Muscle of back (tissue), 13 donors: ENCODE measurements at places on chromosomes 2 and 18.

DNA sequence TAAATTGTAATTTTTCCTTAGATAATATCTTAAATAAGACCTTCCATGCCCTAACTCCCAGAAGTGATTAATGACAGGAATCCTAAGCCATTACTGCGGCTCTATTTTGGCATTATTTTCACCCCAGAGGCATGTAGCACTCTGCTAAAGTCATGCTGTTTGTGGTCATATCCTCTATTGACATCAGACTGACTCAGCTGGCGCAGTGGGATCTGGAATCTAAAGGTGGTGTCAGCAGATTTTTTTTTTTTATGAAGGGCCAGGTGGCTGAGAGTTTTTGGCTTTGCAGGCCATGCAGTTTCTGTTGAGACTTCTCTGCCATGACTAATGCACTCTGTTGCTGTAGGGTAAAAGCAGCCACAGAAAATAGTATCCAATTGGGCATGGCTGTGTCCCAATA lies 64.1 kb upstream of the ACVR1C start:
- DNase-seq, result no peak

- no peak for DNase-seq
Observed at GRCh38 chr18:37430357-37431076, 135.1 kb downstream of the CELF4 start.

- no peak for DNase-seq
Observed at GRCh38 chr2:44843641-44844310, 97.7 kb upstream of the SIX3 start.

- no peak for DNase-seq
Observed at GRCh38 chr2:64106481-64106880, 37.7 kb downstream of the PELI1 start.

- DNase-seq, result no peak
Observed at GRCh38 chr2:188217264-188217663, 74.4 kb upstream of the GULP1 start.

DNA sequence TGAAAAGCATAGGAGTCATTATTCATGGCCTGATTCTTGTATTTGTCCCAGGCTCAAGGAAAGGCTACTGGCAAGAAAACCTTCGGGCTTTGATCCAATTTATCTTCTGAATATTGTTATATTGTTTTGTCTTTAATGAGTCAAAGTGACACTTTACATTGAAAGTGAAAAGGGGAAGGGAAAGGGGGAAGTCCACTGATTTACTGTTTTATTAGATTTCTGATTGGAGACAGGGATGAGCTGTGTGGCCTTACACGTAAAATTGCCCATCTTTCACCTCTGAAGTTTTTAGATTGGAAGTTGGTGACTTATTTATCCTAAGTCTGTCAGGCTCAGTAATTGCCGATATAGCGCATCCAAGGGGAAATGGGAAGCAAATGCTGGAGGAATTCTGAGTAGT lies 843.8 kb upstream of the LRRTM1 start:
- no peak for DNase-seq

- DNase-seq, result peak; percentile 85
Observed at GRCh38 chr2:120174963-120175581, 48.1 kb downstream of the TMEM185B start.

- DNase-seq, result no peak
Observed at GRCh38 chr2:190334479-190335224, 8.7 kb upstream of the INPP1 start.

DNA sequence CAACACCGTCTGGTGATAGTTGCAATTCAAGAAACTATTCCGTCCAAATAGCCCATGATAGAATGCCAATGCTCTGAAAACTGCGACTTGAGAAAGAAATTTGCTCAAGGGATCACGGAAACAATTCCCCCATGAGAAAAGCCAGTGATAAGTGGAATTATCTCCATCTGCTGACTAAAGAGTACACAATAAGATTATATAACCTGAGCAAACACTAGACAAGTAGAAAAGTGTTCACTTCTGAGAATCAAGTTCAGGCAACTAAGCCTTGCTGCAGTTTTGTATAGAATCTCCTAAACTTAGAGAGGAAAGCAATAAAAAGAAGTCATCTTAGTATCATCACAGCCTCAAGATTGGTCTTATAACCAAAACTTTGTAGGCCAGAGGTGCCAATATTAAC lies 336.3 kb upstream of the NRXN1 start:
- DNase-seq, result no peak

GRCh38 chr2:106095478-106096298 lies 98.4 kb downstream of the UXS1 start:
- no peak for DNase-seq

DNA sequence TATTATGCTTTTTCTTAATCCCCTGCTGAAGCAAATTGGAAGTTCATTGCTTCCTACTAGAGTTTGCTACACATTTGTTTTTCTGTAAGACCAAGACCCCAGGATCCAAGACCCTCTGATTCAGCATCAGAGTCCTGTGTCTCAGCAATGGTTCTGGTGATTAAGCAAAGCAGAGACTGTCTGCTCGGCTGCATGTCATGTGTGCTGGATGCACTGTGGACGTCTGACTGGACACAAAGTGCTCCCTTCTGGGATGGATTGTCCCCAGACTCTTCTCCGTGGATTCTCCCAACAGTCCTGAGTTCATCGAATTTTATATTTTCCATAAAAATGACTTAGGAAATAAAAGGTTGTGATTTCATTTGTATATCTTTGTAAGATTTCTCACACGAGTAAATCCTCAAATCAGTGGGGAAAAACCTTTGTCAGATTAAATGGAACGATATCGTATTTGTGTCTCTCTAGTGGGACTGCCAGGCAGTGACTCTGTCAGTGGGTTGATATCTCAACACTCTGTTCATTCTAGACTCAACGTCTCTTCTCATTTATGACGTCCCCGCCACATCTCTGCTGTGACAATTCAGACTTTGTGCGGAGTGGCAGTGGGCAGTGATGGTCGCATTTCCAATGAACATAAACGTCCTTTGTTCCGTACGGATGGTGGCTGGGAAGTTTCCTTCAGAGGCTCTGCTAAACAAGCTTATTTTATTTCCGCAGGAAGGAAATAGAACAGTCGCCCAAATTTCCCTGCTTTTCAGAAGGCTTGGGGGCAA lies 58.6 kb downstream of the NCAPH start:
- DNase-seq, result no peak

DNA sequence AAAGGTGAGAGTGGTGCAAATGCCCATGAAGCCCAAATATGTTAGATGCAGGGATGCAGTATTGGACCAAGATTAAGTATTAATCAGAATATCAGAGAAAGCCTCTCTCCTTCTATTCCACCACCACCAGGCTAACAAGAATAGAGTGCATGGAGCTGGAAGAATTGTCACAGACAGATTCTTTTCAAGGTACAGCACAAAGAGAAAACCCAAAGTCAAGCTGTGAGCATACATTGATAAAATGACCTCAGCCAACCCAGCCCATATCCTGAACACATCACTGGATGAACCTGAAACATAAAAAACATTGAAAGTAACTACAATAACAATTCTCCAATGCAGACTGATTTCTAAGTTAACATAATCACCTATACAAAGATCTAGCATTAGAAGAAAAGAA lies 445.7 kb upstream of the NETO1 start:
- no peak for DNase-seq

- no peak for DNase-seq
Observed at GRCh38 chr2:108365656-108366055, 12.1 kb upstream of the SULT1C4 start.

DNA sequence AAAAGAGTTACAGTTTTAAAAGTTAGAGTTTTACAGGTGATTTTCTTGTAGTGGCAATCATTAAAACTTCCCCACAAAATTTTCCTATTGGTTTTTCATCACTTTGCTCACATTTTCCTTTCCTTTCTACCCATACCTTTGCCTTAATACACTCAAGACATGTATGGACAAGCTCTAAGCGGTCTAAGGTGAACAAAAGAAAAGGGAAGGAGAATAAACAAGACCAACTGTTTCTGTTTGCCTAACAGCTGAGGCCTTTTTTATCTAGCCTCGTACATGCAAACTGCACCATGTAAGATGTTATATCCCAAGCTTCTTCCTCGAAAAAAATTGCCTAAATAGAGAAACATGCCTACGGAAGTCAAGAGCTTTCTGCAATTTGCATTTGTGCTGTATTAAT lies 33.9 kb upstream of the TBC1D8 start:
- no peak for DNase-seq

DNA sequence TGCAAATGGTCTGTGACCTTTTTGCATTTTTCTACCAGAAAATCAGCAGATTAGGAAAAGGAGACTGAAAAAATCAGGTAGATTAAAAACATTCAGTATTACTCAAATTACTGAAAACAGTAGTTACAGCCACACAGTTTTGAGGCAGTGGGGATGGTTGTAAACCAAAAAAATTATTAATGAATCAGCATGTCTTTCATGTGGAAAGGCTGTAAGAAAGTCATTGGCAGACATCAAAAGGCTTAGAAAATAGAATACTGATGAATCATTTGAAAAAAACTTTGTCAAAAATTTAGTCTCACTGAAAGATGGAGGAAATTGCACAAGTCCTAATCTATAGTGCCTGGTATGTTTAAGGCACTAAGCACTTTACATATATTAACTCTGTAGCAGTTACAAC lies 133.9 kb upstream of the GCFC2 start:
- no peak for DNase-seq

DNA sequence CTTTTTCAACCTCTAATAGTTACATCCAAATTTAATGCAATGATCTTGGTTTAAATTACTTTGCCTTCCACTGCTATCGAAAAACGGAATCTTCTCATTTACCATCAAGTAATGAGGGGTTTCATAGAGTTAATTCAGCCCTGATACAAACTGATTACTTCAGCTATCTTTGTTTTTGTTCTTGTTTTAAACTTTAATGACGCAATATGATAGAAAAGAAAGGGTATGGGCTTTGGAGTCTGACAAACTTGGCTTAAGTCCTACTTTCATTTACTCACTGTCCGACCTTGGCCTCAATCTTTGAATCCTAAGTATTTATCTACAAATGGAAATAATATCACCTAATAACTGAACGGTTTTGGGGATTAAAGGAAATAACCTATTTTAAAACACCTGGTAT lies 16.1 kb downstream of the ADAM17 start:
- peak; percentile 18 for DNase-seq

GRCh38 chr2:18426174-18426573 lies 134.3 kb downstream of the RDH14 start:
- DNase-seq, result no peak

GRCh38 chr18:3209859-3210569 lies 9.8 kb downstream of the MYOM1 start:
- DNase-seq, result no peak

DNA sequence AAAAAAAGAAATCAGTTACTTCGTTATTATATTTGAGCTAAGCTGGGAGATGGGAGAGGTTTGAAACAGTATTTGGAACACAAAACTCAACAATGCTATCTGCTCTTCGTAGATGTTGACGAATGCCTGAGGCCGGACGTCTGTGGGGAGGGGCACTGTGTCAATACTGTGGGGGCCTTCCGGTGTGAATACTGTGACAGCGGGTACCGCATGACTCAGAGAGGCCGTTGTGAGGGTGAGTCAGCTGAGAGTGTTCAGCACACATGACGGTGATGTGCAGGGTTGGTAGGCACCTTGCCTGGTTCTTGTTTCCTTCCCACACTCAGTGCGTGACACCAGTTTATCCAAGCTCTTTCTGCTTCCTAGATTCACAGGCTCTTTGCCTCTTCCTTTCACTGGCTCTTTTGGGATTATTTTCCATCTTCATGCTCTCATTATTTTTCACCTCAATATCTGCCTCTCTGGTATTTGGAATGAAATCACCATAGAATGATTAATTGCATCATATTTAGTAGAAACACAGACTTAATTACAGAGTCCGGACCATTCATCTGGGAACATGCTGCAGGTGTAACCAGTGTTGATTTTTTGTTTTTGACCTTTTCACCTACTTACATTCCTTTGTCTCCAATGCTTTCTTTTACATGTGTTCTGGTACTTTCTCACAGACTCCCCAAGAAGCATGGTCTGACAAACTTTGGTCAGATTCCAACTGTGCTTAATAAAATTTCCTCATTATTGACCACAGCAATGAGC lies 200.6 kb upstream of the RASGRP3 start:
- no peak for DNase-seq
